ENCODE measurements at places on chromosomes 1 and 21.

DNA sequence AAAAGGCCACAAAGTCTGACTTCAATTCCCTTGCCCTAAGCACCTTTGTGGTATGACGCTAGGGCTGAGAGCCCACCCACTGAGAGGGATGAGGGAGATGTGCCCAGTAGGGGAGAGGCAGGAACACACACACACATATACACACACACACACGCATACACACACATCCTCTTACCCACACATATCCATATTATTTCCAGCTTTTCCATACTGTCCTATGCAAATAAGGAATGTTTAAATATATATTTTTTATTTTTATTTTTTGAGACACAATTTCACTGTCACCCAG lies 3.0 kb downstream of the RAB25 start:
- DNase-seq = no peak

- no peak for DNase-seq
Measured at GRCh38 chr1:229848752-229849677, 218.0 kb upstream of the GALNT2 start.

- no peak for DNase-seq
Measured at GRCh38 chr1:98813738-98814309, 152.3 kb downstream of the SNX7 start.

DNA sequence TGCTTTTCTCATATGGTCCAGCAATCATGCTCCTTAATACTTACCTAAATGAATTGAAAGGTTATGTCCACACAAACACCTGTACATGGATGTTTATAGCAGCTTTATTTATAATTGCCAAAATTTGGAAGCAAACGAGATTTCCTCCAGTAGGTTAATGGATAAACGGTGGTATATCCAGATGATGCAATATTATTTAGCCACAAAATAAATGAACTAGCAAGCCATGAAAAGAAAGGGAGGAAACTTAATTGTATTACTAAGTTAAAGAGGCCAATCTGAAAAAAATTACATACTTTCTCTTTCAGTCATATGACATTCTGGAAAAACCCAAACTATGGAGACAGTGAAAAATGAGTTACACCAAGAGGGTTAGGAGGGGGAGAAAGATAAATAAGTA lies 76.3 kb upstream of the LRRC7 start:
- no peak for DNase-seq

- no peak for DNase-seq
Measured at GRCh38 chr1:159554261-159554660, 18.5 kb upstream of the OR10J5 start.

DNA sequence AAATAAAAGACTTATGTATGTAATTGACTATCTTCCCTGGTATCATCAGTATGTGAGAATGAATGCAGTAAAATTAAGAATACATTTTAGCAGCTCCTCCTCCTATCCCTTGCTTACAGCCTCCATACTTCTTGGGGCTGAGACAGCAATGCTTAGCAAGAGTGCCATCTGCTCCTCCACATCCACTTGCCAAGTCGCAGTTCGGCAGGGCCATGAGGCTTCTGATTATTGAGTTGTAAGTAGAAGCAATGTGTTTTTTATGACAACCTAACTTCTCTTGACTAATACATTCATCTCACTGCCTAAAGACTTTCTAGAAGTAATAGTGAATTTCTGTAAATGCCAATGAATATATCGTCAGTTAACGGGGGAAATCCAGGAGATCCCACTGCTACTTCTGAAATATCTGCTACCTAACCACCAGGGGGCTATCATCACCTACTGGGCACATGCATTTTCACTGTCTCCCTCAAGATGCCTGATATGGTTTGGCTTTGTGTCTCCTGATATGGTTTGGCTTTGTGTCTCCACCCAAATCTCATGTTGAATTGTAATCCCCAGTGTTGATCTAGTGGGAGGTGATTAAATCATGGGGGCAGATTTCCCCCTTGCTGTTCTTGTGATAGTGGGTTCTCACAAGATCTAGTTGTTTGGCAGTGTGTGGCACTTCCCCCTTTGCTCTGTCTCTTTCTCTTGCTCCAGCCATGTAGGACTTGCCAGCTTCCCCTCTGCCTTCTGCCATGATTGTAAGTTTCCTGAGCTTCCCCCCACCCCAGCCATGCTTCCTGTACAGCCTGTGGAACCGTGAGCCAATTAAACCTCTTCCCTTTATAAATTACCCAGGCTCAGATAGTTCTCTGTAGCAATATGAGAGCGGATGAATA lies 59.6 kb downstream of the EXTL2 start:
- no peak for DNase-seq

DNA sequence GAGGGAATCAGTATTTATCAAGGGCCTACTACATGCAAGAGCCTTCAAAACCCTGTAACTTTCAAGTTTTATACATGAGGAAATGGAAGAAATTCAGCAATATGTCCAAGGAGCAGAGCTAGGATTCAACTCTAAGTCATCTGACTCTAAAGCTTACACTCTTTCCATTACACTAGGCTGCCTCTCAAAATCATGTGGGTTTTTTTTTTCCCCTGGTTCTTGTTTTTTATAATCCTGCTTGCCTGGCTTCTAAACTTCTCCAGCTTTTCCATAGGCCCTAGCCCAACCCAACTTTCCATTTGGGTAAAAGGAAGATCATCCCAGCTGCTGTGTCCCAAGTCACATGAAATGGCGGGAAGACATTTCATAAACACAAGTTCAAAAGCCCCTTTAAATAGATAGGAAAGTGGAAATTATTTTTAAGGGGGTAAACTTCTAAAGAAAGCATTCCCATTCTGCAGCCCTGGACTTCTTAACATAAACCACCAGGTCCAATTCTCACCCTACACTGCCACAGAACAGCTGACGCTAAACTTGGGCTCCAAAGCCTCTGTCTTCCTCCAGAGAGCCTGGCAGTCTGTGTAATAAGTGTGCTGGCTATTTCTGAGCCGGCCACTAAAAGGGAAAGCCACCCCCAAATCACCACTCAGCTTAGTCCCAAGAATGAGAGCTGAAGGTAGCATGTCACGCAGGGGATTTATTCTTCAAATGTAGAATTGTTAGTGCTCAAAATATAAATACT lies 46.9 kb downstream of the ITPKB start:
- DNase-seq = peak; percentile 17

DNA sequence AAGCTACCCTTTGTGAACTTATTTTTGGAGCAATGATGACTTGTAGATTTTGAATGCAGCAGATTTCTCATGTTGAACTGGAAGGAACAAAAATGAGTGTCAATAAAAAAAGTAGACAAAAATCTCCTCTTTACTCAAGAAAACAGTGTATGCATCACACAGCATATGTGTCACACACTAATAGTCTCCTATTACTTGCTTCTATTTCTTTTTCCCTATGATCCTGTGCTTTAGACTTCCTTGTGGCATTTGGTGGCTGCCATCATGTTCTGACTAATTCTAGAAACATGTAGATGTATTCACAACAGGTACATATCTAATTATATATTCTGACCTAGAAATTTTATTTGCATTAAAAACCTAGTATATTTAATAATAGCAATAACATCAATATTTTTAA lies 14.3 kb downstream of the RC3H1 start:
- no peak for DNase-seq

GRCh38 chr1:240254006-240254405 lies 162.3 kb downstream of the FMN2 start:
- no peak for DNase-seq

DNA sequence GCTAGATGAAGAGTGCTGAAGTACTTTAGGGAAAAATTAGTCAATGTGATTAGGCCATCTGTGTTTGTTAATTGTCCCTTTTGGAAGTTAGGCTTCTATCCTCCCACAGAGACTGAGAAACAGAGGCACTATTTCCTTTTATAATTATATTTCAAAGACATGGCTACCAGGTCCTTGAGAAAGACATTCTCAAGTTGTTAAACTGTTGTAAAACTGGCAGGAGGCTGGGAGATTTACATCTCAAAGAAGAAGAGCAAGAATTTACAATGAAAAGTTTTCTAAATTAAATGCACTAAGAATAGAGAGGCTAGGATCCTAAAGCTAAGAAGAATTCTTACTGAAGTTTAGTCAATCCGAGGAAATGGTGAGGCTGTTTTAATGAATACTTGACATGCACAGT lies 74.0 kb upstream of the BRINP3 start:
- DNase-seq = no peak

DNA sequence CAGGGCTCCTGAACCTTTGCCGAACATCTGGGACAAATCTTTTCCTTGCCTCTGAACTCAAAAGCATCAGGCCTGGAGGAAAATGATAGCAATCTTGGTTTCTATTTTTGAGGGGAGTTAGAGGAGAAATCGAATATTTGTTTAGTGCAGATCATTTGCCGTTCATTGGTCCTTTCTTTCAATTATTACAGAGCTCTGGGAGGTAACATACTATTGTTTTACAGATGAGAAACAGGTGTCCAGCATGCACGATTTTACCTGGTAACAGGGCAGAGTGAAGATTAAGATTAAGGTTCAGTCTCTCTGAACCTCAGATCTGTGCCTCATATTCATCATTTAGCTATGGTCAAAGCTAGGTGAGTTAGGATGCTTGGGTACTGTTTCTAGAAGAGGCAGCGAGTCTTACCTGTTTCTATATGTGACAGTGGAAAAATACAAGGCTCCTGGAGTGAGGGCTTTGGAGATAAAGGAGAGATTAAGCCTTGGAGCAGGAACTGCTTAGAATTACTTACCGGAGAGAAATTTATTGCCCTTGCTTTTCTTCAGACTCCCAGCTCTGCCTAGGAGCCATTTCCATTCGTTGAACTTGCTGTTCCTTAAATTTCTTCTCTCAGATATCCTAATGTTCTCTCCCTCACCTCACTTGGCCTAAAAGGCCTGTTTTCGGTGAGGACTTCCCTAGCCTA lies 1.4 kb downstream of the PRCC start:
- DNase-seq = no peak

DNA sequence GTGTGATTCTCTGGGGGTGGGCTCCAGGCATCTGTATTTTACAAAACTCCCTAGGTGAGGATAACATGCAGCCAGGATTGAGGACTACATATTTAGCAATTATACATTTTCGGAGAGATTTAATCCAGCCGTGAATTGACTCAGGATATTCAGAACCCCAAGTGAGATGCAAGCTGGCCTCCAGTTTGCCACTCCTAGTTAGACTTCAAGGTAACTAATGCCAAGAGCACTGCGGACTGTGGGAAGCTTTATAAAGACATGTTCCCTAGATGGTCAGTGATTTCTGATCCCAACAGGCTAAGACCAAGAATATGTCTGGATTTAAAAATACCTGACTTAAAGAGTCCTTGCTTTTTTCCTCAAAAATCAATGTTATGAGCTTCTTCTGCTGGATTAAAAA lies 308.5 kb downstream of the NTNG1 start:
- DNase-seq = no peak

DNA sequence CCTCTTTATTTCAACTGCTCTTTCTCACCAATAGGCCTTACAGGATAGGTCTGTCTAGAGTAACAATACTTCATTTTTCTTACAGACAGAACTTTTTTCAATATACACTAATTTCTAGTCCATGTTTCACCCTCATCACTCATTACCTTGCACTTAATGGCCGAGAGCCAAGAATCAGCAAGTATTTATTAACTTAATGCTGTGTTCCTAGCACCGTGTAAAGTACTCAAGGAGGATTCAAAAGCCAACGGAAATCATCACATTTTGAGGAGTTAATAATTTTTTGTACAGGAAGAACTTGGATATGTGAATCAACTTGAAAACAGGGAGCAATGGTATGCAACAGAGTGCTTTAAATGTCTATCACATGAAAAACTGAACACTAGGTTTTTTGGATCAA lies 102.0 kb downstream of the PTPN14 start:
- no peak for DNase-seq

GRCh38 chr1:66444438-66445265 lies 89.3 kb upstream of the SGIP1 start:
- DNase-seq = no peak

DNA sequence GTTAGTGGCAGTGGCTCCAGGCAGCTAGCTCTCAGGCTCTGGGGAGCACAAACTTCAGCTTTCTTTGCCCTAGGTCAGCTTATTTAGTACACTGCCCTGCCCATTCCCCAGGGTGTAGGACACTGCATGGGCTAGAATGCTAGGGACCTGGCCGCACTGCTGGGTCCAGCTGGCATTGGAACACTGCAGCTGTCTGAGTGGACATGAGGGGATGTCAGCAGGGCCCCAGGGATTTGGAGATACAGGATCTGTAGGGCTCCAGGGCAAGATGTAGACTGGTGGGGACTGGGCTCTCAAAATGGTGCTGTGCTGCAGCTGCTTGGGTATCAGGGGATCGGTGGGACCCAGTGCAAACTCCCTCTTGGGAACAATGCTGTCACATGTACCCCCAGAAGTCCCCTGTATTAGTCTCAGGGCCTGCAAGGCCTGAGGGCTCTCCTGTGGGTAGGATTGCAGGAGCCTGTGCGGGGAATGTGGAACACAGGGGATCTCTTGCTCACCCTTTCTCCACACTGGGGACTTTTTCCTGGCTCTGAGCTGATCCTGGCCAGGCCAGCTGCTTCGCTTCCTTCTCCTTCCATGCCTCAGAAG lies 25.2 kb upstream of the TTC22 start:
- no peak for DNase-seq

DNA sequence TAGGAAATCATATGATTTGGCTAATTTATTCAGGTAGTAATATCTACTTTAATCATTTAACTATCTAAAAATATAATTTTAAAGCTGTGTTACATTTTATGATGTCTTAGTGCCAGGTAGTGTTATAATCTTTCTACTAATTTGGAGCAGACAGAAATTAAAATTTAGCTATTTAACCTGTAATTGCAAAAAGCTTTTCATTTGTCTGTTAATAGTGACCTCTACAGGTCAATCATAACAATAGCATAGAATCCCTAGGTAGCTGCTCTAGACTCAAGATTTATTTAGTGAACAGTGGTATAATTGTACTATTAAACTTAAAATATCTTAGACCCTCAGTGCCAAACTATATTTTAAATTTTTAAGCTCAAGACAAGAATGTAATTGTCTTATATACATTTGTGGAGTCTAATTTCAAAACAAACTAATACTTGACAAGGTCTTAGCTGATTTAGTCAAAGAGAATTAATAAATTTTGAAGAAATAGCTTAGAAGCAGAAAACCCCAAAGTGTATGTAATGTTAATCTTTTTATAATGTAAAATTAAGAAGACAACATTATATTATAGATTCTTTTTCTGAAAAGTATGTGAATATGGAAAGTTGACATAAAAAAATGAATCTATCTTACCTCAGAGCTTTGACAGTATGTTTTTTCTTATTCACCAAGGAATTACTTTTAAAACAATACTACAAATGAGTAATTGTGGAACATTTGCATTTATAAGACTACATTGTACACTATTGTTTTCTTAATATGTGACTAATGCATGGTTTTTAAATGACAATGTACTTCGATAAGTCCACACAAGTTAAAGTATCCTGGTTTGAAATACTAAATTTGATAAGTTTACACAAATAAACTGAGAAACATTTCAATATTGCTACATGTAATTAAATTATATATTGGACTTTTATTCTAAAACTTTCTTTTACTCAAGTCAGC lies 64.1 kb upstream of the RNPC3 start:
- DNase-seq = no peak

All from activated T-cell treated with anti-CD3 and anti-CD28 coated beads, Interleukin-2, amount 50 U/mL, for 1 hour (primary cell).